ENCODE measurements at places on chromosomes 3 and 15. TPM values are rescaled to one million over a fixed set of nuclear protein-coding genes. Genes with fewer than 3 reads are reported as not detected.

DNA sequence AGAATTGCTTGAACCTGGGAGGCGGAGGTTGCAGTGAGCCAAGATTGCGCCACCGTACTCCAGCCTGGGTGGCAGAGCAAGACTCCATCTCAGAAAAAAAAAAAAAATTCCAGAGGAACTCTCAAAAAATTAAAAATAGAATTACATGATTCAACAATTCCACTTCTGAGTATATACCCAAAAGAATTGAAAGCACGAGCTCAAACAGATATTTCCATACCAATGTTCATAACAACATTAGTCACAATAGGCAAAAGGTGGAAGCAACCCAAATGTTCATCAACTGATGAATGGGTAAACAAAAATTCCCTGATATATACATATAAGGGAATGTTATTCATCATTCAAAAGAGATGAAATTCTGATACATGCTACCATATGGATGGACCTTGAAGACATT, 16.9 kb upstream of the MORF4L1 start:
- no peaks in the 10 kb centered on the region for H3K27me3 ChIP-seq
- H3K36me3 ChIP-seq, result no peaks in the 10 kb centered on the region
- no peak overlapping the region for H3K27ac ChIP-seq

GRCh38 chr3:51935886-51936755, 5.6 kb downstream of the RRP9 start:
- DNase-seq, result peak; percentile 12
- no peaks in the 10 kb centered on the region for H3K27me3 ChIP-seq
- no peak overlapping the region for H3K4me3 ChIP-seq
- no peak overlapping the region for H3K27ac ChIP-seq
- H3K36me3 ChIP-seq, result peaks cover 80% of the 10 kb centered on the region

DNA sequence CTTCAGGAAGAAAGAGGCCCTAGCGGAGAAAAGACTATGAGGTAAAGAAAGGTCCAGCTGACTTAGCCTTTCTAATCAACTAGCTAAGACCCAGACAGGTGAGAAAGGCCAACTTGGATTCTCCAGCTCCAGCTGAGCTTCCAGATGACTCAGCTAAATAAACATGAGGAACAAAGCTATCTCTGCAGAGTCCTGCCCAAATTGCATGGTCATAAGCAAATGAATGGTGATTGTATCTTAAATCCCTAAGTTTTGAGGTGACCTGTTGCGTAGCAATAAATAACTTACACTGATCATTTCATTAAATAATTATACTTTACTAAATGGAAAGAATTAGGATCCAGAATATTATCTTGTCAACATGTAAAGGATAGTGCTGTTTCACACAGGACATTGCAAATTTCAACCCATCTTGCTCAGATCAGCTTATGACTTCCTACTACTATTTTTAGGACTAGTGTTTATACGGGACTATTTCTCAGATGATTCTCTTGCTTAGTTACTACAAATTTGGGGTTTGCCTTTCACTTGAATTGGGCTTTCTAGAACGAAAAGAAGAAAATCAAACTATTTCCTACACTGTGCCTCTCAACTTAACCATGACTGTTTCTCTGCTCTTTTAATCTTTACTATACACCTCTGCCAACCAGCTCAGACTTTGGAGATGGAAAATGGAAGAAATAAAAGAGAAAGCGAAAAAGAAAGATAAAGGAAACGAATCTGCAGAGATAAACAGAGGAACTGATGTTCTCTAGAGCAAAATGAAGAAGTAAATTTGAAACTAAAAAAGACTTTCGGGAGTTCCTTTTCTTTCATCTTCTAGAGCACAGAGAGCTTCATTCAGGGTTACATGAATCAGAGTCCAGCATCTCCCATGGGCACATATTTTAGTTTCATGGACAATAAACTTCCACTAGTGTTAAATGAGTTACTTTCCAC, 6.6 kb upstream of the ADGRG7 start:
- H3K4me1 ChIP-seq, result peaks cover 26% of the 10 kb centered on the region
- peaks cover 2% of the 10 kb centered on the region for H3K36me3 ChIP-seq
- no peak for DNase-seq
- H3K27me3 ChIP-seq, result peaks cover 7% of the 10 kb centered on the region
- peak overlapping the region; percentile 83 for H3K4me3 ChIP-seq
- H3K27ac ChIP-seq, result peak overlapping the region; percentile 97

DNA sequence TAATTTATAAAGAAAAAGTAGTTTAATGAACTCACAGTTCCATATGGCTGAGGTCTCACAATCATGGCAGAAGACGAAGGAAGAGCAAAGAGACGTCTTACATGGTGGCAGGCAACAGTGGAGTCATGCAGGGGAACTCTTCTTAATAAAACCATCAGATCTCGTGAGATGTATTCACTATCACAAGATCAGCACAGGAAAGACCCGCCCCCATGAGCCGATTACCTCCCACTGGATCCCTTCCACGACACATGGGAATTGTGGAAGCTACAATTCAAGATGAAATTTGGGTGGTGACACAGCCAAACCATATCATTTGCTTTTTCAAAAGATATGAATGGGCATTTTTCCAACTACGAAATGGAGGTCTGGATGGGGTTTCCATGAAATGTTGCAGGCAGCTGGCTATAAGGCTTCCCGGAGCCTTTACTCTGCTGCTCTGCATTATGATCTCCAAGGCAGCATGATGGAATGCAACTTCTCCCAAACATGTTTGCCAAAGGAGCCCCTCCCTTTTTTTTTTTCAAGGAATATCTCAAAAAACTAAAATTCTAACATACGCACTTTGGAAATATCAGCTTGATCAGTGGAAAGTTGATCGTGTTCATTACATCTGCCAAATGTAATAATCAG, 189.7 kb downstream of the MEX3B start:
- DNase-seq, result no peak
- H3K27me3 ChIP-seq, result peaks cover 6% of the 10 kb centered on the region
- no peak overlapping the region for H3K27ac ChIP-seq
- no peak overlapping the region for H3K4me3 ChIP-seq
- H3K4me1 ChIP-seq, result peaks cover 2% of the 10 kb centered on the region

The GOLGA6L22 gene
- total RNA-seq, result not detected

The VIPR1 gene
- total RNA-seq, result 3.6 TPM

DNA sequence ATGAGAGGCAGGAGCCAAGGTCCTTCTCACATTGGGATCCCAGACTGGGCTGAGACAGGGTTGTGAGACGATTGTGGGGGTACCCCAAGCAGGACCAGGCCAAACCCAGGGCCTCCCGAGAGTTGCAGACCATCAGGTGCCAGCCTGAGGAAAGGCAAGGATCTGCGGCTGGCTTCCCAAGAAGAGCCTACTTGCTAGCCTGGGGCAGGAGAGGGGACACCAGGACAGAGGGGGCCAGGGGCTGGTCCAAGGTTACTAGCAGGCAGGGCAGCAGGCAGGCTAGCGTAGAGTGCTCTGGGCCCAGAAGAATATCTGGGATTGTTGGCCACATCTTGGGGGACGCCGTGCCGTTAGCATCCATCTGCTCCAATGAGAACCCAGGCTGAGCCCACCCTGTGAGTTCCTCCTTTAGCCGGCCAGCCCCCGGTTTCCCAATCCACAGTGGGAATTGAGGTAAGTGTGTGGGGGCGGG, 546 bp downstream of the CISH start:
- H3K4me1 ChIP-seq, result peaks cover 35% of the 10 kb centered on the region
- peak overlapping the region; percentile 77 for H3K27ac ChIP-seq
- H3K27me3 ChIP-seq, result no peaks in the 10 kb centered on the region

The OCA2 gene
- not detected for total RNA-seq

The ANKRD34C gene
- total RNA-seq, result not detected

The ABHD10 gene
- total RNA-seq, result 28.4 TPM

The P2RY13 gene
- 0.33 TPM for total RNA-seq

GRCh38 chr3:139974809-139975425, 39.9 kb downstream of the CLSTN2 start:
- H3K36me3 ChIP-seq, result no peaks in the 10 kb centered on the region
- no peak overlapping the region for H3K4me3 ChIP-seq
- no peak overlapping the region for H3K27ac ChIP-seq

DNA sequence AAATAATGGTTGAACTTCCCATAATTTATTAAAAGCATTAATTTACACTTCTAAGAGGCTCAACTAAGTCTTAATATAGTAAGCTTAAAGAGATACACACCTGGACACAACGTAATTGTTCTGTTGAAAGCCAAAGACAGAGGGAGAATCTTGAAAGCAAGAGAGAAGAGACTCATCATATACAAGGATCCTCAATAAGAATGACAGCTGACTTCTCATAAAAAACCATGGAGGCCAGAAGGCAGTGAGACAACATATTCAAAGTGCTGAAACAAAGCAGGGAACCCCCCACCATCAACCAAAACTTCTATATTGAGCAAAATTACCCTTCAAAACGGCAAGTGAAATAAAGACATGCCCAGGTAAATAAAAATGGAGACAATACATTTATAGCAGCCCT, 16.6 kb upstream of the GABRG3 start:
- no peaks in the 10 kb centered on the region for H3K4me1 ChIP-seq

- H3K4me3 ChIP-seq, result no peak overlapping the region
- no peak overlapping the region for H3K27ac ChIP-seq
- no peaks in the 10 kb centered on the region for H3K36me3 ChIP-seq
- H3K27me3 ChIP-seq, result no peaks in the 10 kb centered on the region
- DNase-seq, result no peak
Observed at GRCh38 chr15:48433226-48433886, 102.1 kb downstream of the DUT start.

DNA sequence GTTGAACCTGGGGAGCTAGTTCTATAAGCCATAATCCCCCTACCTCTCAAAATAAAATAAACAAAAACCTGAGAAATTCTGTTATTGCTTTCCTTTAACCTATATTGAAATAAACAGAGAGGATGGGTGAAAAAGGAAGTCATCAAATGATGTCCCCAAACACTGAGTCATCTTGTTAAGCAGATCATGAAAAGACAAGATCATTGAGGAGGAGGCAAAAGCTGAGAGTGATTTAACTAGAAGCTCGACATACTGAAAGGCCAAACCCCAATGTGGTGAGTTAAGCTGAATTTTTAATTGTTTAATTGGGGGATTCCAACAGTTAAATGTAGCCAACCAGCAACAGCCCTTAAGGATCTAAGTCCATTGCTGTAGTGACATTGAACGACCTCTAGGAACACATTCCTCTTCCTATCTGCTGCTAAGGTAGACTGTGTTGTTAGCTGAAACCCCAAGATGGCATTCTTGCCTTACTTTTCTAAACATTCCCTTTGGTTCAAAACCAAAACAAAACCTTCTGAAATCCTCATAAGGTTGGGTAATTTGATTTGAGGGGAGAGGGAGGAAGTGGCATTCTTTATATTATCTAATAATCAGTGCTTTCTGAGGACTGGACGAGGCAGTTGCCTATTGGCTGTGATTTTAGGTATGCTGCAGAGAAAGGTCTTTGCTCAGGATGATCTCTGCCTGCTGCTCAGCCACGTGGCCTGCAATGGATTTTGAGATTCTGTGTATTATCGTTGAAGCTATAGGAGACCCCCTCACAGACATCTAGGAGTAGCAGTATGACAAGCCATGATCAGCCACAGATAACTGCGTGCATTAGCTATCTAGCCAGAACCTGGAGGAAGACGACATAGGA, 62.7 kb upstream of the BNIP2 start:
- peaks cover 11% of the 10 kb centered on the region for H3K27me3 ChIP-seq
- no peak overlapping the region for H3K27ac ChIP-seq
- no peaks in the 10 kb centered on the region for H3K36me3 ChIP-seq
- H3K4me1 ChIP-seq, result peaks cover 5% of the 10 kb centered on the region

DNA sequence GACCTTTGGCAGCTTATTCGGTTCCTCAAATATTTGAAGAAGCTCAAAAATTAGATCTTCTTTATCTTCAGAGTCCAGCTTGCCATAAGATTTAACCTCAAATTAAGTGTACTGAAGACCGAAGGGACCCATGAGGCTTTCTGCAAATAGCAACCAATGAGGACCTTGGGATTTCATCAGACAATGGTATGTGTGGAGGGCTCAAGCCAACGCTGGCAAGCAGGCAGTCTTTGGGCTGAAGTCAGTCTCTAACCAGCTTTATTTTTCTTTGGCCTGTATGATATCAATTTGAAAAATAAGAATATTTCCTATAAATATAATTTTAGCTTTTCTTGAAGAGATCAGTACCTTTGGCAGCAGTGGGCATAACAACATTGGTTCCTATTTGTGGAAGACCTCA, 692.7 kb downstream of the MCTP2 start:
- no peak for DNase-seq
- H3K27me3 ChIP-seq, result no peaks in the 10 kb centered on the region
- H3K4me1 ChIP-seq, result no peaks in the 10 kb centered on the region
- no peak overlapping the region for H3K4me3 ChIP-seq

DNA sequence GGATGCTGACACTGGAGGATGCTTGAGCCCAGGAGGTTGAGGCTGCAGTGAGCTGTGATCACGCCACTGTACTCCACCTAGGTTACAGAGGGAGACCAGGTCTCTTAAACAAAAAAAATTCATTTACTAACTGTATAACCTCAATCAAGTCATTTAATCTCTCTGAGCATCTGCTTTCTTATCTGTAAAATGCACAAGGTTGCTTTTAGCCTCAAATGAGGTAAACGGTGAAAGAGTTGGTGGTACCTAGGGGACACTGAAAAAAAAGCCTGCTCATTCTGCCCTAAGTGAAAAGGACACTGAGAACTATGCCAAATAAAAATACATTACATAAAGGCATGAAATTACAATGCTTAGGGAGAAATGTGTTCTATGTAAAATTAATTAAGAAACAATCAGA, 3.4 kb downstream of the PP2D1 start:
- no peak overlapping the region for H3K27ac ChIP-seq
- H3K4me1 ChIP-seq, result no peaks in the 10 kb centered on the region
- DNase-seq, result no peak
- H3K27me3 ChIP-seq, result no peaks in the 10 kb centered on the region

GRCh38 chr3:141274411-141275031, 42.9 kb downstream of the PXYLP1 start:
- H3K27me3 ChIP-seq, result no peaks in the 10 kb centered on the region
- no peaks in the 10 kb centered on the region for H3K36me3 ChIP-seq

The SLC9C1 gene
- 0.24 TPM for total RNA-seq

DNA sequence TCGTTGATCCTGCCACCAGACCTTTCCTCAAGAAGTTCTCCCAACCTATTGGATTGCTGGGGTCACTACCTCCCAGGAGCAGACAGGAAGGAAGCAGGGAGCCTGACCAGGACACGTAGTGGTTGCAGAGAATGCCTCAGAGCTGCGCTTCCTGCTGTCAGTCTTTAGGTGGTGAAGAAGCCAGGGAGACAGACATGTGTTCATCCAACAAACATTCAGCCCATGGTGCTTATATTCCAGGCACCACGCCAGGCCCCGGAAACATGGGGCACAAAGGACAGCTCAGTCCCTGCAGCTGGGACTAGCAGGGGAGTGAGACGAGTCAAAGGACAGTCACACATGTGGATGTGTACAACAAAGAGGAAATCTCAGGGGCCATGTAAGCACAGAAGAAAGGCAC, 26.0 kb upstream of the CORO2B start:
- no peaks in the 10 kb centered on the region for H3K36me3 ChIP-seq
- no peak overlapping the region for H3K27ac ChIP-seq
- no peak for DNase-seq
- peaks cover 22% of the 10 kb centered on the region for H3K27me3 ChIP-seq

The SAMMSON gene
- total RNA-seq, result not detected

GRCh38 chr3:36178018-36178417, 202.3 kb upstream of the STAC start:
- H3K4me3 ChIP-seq, result no peak overlapping the region
- no peak overlapping the region for H3K27ac ChIP-seq
- H3K36me3 ChIP-seq, result no peaks in the 10 kb centered on the region
- peaks cover 1% of the 10 kb centered on the region for H3K27me3 ChIP-seq
- H3K4me1 ChIP-seq, result no peaks in the 10 kb centered on the region

- H3K4me3 ChIP-seq, result no peak overlapping the region
- DNase-seq, result no peak
- H3K36me3 ChIP-seq, result no peaks in the 10 kb centered on the region
- H3K4me1 ChIP-seq, result no peaks in the 10 kb centered on the region
- H3K27ac ChIP-seq, result no peak overlapping the region
- no peaks in the 10 kb centered on the region for H3K27me3 ChIP-seq
Observed at GRCh38 chr3:60675424-60675823, 575.8 kb downstream of the FHIT start.

The FBLN2 gene
- total RNA-seq, result 1.6 TPM

Measured in activated B cell treated with CpG ODN at 0.5 μM for 24 hours (primary cell).